ENCODE measurements at places on chromosomes 11 and 22. TPM values are rescaled to one million over a fixed set of nuclear protein-coding genes. Genes with fewer than 3 reads are reported as not detected.

GRCh38 chr11:74011360-74012073 lies 2.6 kb upstream of the UCP3 start:
- DNase-seq, result no peak

DNA sequence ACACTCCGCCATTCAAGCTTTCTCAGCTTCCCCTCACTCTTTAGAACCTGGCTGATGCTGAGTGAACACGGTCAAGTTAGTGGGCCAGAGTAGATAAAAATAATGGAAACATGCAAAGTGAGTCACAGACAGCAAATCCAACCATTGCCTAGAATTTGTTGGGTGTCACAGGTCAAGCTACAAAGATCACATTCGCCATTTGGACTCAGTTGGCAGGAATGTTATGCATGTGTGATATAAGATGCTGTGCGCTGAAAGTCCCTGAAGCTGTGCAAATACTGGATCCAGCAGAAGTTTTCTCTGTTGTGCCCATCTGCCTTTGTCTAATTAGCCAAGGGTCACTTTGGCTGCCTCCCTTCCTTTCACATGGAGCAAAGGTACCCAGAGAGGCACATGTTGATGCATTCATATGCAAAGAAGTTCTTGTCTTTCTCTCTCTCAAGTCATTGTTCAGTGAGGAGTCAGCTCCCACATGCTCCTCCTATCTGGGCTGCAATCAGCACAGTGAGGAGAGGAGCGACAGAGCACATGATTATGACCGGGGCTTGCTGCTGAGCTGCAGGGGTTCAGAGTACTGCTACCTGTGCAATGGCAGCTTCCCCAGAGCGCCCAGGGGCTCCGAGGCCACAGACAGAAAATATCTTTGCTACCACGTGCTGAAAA lies 39.7 kb downstream of the FLI1 start:
- no peak for DNase-seq

GRCh38 chr11:100152766-100153165 lies 534.3 kb upstream of the ARHGAP42 start:
- DNase-seq, result no peak

GRCh38 chr22:30471616-30472318 lies at the start of gene SEC14L3:
SEC14L3 (minus strand) TSS chr22:30472017; CDS start chr22:30471958, 59 bp downstream.
- DNase-seq, result no peak

DNA sequence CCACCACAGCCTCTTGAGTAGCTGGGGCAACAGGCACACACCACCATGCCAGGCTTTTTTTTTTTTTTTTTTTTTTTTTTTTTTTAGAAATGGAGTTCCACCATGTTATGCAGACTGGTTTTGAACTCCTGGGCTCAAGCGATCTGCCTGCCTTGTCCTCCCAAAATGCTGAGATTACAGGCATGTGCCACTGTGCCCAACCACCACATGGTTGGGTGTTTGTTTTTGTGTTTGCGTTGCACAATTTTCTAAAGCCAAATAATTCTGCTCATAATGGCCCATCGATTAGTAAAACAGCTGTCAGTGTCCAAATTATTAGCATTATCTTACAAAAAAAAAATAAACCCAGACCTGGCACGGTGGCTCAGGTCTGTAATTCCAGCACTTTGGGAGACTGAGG lies 65.8 kb downstream of the DDIAS start:
- no peak for DNase-seq

DNA sequence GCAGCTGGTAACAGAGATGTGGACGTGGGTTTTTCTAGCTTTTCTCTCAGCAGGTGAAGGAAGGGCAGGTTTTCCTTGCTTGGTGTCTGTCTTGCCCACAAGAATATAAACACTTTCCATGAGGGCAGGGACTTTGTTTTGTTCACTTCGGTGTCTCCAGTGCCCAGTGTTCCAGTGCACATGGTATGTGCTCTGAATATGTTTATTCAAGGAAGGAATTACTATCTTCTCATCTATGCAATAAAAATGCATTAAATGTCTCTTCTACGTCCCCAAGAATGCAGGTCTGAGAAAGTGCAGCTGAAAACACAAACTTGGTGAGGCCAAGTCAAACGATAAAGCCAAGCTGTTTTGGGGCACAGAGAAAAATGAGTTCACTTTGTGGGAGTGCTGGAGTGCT lies 56.3 kb upstream of the PLET1 start:
- no peak for DNase-seq

GRCh38 chr11:13745165-13745564 lies 76.7 kb downstream of the FAR1 start:
- no peak for DNase-seq

- no peak for DNase-seq
Measured at GRCh38 chr11:75873417-75874221, 58.6 kb downstream of the UVRAG start.

Gene SLC17A6
- polyA plus RNA-seq, result 0.42 TPM

GRCh38 chr11:117748771-117749540 lies 48.1 kb downstream of the DSCAML1 start:
- DNase-seq, result no peak

GRCh38 chr11:1260620-1261019 lies 37.8 kb downstream of the MUC5B start:
- DNase-seq, result peak; percentile 56

Gene TRIM49D2
- not detected for polyA plus RNA-seq

Gene OR56A1
- not detected for polyA plus RNA-seq

DNA sequence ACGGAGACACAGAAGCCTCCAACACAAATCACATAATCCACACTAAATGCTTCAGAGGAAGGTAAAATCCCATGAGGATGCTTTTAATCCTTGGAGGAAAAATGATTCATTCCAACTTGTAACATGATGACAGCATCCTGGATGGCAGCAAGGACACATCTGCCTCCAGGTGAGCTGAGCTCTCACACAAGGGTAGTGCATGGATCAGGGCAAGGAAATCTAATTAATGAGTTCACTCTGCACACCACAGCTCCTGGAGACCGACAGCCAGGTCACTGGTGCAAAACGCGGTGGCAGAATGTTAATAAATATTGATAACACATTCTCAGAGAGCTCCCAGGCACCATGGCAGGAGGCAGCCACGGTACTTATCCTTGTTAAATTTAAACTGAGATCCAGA lies 40.3 kb upstream of the CYP2D6 start:
- no peak for DNase-seq

Gene RIMBP3B
- polyA plus RNA-seq, result not detected

DNA sequence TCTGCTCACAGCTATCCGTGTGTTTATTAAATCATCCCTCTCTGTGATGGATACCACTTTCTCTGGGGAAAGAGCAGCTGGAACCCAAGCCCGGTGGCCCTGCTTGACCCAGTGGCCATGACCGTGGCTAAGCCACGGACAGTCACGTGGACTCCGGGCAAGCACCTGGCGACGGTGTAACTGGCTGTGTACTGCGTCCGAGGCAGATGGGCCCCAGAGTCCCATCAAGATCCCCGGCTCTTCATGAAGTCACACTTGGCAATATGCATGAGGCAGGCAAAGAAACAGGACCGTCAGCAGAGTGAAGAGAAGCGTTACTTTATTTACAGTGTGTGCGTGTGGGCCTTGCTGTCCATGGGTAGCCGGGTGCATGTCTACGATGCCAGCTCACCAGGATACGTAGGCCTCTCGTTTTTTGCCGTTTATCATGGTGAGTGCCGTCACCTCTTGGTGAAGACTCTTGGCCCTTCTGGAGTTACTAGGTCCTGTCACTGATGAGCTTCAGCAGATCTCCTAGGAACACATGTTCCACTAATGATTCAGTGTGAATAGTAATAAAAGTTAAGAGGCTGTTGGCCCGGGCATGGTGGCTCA lies 366.3 kb downstream of the TBC1D22A start:
- no peak for DNase-seq

GRCh38 chr11:72041364-72042063 lies 38.8 kb downstream of the NUMA1 start:
- DNase-seq, result peak; percentile 79

Gene CYP2D6
- polyA plus RNA-seq, result 3.5 TPM

Gene PTGDR2
- 1.4 TPM for polyA plus RNA-seq

Gene MMP8
- polyA plus RNA-seq, result 0.08 TPM

Gene APOL1
- 4.0 TPM for polyA plus RNA-seq

DNA sequence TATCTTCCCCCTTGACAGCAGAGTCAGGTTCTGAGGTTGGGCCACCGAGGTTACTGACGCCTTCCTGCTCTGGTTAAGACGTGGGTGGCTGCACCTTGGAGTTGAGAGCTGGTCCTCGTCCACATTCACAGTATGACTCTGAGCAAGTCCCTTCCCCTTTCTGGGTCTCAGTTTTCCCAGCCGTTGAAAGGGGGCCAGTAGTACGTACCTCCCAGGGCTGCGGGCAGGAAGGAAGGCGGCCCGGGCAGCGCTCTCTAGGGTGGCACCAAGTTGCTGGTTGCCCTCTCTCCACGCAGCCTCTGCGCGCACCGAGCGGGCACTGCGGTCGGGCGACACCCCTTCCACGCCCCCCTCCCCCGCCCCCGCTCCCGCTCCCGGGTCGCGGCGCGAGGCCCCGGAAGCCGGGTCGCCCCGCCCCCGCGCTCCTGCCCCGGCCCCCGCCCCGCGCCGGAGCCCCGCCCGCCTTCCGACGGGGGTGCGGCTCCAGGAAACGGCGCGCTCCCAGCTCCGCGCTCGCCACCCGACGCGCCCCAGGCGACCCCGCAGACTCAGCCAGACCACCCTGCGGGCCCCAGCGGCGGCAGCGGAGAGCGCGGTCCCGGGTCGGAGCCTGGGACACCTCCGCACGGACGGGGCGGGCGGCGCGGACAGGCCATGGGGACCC lies at the start of gene EHBP1L1:
TSS of gene EHBP1L1 (plus strand) at position 486 of the 664 bp plus-strand sequence. CDS start 250 bp downstream, outside the sequence.
- peak; percentile 85 for DNase-seq

DNA sequence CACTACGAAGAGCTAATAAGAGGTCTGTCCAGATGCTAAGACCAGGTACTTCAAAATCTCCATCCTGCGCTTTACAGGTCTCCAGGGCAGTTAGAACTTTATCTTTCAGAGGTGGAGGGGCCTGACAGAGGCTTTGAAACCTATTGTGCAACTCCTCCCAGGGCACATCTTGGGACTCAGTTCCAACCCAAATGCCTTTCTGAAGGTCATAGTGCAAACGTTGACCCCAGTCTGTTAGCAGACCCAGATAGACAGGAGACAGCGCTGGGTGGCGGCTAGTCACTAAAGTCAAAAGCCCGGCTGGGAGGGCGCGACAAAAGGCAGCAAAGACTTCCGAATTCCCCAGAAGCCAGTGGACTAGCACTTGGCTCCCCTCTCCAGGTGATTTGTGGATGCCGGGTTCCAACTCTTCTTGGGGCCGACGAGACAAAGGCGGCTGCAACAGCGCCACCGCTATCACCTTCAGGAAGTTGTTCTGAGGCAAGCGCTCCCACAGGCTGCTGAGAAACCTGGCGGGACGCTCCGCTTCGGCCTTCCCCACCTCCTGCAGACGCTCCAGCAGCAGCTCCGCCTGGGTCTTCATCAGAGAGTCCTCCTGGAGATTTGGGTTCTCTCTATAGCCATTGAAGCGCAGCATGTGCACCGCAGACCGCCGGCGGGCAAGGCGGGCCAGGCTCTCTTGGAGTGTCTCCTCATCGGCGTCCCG lies 728 bp downstream of the FANCF start:
- peak; percentile 73 for DNase-seq

GRCh38 chr11:107468596-107468995 lies 11.0 kb upstream of the CWF19L2 start:
- DNase-seq, result no peak

GRCh38 chr22:49052560-49052959 lies 775.1 kb downstream of the BRD1 start:
- DNase-seq, result no peak

- DNase-seq, result no peak
Measured at GRCh38 chr11:132126973-132127899, 756.8 kb downstream of the NTM start.

- no peak for DNase-seq
Measured at GRCh38 chr11:61645179-61645868, 34.9 kb upstream of the DAGLA start.

GRCh38 chr11:75182664-75183063 lies 31.8 kb downstream of the SLCO2B1 start:
- no peak for DNase-seq

- peak; percentile 58 for DNase-seq
Measured at GRCh38 chr11:73334384-73335203, 26.5 kb downstream of the ARHGEF17 start.

- DNase-seq, result no peak
Measured at GRCh38 chr11:43130616-43131015, 181.2 kb upstream of the API5 start.

GRCh38 chr11:292211-293121 lies 3.5 kb downstream of the PGGHG start:
- peak; percentile 18 for DNase-seq

Gene BAIAP2L2
- polyA plus RNA-seq, result 3.6 TPM

- DNase-seq, result no peak
Measured at GRCh38 chr11:95595973-95596489, 193.6 kb downstream of the FAM76B start.

DNA sequence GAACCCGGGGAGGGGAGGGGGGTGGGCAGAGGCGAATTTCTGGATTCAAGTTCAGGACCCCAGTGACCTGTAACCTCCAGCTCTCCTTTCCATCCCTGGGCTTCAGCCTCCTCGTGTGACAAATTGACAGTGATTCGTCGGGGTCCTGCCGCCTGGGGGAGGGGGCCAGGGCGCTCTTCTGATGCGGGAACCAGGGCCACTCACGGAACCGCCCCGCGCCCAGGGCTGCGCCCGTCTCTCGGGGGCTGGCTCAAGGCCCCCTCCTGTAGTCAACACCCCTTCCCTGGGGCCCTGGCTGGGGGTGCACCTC lies 92.8 kb upstream of the ANO1 start:
- no peak for DNase-seq

DNA sequence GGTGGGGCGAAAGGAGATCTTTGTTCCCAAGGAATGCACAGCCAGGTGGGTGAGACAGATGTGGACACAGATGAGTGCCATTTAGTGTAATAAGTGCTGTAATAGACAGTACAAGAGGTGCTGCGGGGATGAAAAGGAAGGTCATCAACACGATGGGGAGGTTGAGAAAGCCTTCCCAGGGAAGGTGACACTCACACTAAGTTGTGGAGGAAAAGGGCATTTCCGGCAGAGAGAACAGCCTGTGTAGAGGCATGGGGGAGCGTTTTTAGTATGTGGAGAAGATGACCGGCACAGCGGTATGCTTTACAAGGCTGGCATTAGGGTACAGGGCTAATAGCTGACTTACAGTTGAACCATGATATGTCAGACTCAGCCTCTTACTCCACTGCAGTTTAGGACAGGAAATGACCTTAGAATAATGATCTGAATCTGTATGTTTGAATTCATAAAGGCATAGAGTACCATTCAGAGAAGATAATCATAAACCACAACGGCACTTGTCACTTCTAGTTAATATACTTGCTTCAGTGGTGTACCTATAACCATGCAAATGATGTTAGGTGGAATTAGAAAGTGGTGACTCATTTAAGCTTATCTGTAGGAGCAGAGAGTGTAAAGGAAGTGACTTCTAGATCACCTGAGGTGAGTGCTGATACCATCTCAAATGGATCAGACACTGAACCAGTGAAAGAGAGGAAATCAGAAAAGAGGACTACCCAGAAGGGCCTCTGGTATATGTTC lies 60.6 kb downstream of the FAM83F start:
- no peak for DNase-seq

Measured in pancreas (tissue), 10 donors.